HS-27A (cell line): ENCODE measurements at places on chromosomes 13 and 19.

DNA sequence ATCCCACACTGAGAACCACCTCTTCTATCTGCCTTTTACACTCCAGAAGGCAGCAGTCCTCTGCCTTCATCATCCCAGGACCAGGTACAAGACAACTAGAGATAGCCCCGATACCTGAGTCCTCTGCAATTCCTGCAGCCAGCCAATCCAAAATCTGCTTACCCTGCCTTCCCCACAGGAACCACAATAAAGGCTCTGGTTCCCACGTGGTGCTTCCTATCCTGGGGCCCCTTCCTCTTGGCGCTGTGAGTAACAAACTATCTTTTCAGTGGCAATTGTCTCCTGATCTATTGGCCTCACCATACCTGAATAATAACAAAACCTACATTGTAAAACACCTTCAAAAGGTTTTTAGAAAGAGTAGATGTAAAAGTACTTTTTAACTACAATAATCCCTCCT lies 63.1 kb downstream of the ZDHHC20 start:
- DNase-seq = no peak

DNA sequence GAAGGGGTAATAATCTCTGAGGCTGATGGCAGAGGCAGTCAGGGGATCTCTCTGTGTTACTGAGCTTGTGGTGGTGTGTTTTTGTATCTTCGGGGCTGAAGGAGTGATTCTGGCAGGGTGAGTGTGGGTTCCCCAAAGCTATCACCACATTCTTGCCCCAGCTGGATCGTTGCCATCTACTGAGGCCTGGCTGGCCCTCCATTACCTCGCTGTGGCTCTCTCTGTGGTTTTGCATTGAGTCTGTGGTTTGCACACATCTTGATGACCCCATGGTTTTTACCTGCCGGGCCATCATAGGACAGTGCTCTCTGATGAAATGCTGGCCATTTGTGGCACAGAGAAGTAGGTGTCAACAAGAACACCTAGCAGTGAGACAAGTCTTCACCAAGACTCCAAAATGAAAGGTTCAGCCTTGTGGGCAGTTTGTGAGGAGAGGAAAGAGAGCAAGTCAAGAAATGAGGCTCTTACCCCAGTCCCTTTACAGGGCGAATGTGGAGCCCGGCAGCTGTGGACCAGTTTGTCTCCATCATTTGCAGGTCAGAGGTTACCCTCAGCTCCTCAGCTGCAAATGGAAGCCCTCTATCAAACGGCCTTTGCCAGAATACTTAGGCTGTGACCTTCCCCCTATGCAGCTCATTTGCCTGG lies 69.0 kb upstream of the NPAS1 start:
- no peak for DNase-seq

GRCh38 chr19:29378126-29378525 lies 147.7 kb upstream of the VSTM2B start:
- no peak for DNase-seq

DNA sequence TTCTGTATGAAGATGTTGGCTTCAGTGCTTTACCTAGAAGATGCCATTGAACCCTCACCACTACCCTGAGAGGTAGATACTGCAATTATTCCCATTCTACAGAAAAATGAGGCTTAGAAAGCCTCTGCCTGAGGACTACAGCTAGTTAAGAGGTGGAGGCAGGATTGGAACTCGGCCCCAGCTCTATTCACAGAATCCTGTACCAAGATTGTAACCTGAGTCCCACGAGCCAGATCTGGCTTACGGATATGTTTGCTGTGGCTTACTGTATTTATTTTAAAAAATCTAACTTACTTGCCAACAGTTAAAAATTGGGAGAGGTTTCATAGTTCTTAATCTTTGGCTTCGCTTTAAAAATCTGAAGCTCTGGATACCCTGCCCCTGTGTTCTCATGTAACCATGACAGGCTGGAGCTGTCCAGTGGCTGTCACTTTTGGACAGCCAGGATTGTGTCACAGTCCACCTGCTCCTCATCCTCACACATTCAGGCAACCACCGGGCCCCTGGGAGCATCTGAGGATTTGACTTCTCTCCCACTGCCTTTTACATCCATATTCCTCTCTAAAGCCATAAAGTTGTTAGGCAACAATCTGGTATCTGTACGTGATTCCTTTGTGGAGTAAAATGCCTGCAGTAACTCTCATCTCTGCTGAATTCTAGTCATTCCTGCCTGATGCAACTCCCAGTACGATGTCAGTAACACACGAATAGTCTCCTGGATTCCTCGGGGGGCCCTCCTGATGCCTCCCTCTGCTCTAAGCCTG lies 160.8 kb upstream of the SERP2 start:
- DNase-seq = no peak

DNA sequence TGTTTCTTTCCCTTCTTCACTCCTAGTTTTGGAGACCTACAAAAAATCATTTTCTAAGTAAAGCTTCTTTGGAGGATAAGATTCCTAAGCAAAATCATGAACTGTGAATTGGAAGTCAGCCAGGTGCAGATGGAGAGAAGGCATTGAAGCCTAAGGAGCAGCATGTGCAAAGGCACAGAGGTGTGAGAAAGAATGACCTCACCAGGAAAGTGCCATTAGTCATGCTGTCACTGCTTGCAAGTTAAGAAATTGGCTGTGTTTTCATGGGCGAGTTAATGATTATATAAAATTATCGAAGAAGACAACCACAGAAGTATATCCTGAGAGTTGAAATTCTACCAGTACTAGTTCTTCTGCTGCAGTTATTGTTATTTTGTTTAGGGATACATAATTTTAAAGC lies 80.3 kb upstream of the KLHL1 start:
- no peak for DNase-seq

DNA sequence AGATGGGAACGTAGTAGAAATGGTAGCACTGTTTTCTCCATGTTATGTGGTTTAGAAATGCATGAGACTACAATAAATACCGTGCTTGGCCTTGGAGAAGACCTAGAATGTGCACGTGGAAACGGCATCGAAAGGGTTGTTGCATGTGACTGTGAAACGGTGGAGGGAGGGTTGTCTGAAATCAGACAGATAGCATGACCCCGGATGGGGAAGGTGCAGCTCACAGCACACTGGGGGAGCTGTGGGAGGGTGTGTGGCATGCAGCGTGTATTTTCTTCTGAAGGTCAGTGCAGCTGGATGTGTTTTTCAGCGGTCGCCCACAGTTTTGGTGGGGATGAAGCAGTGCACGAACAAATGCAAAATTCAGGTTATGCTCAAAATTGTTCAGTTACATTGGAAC lies 63.4 kb downstream of the CELF5 start:
- no peak for DNase-seq

DNA sequence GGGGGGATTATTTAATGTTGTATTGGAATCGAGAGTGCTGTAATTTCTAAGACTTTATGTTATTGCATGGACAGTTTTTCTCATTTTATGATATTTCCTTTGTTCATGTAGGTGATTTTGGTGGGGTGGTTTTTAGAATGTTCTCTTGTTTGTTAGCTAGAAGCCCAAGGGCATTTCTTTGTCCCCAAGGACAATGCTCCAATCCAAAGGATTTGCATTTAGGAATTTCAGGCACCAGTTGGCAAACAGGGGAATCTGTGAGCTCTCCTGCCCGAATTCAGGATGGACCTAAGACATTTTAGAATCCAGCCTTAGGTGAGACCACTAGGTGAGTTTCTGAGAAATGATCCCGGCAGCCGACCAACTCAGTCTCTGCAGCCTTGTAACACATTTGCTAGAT lies 324.9 kb downstream of the KCNRG start:
- DNase-seq = no peak

GRCh38 chr19:39497701-39497995 lies 1.1 kb upstream of the DLL3 start:
- no peak for DNase-seq

DNA sequence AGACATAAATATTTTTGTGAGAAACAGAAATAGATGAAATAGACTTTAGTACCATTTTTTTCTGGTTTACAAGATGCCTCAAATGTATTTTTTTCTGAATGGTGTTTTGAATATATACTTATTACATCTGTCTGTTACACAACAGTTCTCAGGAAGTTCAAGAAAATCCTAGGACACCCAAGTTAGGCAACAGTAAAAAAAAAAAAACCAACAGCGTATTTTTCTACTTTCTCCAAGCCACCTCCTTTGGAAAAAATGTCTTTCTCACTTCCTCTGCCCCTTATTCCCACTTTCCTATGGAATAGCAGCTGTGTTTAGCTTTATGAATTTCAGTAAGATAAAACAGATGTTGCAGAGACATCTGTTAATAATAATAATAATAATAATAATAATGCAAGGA lies 489.6 kb upstream of the KLF12 start:
- no peak for DNase-seq

DNA sequence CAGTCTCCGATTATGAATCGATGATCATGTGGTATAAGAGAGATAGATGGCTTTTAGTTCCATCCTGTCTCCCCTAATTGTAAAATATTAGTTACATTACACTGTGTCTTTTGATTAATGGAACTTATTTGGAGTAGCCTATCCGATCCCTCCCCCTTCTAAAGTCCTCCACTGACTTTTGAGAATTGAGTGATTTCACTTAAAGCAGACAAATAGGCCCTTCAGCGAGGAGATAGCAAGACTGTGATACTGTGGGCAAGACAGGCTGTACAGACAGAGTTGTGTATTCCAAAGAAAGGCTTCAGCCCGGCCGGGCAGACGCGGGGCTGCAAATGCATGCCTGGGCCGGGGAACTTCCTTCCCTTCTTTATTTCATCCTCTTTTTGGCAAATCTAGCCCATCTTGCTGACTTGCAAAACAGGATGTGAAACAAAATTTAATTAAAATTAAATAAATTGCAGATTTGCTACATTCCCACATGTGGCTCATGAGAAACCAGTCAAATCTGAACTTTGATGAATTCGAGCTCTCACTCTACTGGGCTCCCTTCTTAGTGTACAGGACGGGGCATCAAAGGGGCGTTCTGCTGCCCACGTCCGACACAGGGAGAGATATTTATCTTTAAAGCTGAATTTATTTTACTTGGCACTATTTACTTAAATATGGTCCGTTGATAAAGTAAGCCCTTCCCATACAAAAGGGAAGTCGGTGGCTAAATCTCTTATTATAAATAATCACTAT lies 314.8 kb downstream of the ZNF536 start:
- no peak for DNase-seq

- no peak for DNase-seq
Observed at GRCh38 chr13:24052547-24053518, 107.7 kb upstream of the SPATA13 start.
